Epithelial cell of proximal tubule (primary cell): ENCODE measurements at places on chromosomes 2 and 18. TPM values are rescaled to one million over a fixed set of nuclear protein-coding genes. Genes with fewer than 3 reads are reported as not detected.

- DNase-seq = peak; percentile 39
Measured at GRCh38 chr18:41767960-41768359, 187.1 kb upstream of the PIK3C3 start.

- peak; percentile 63 for DNase-seq
Measured at GRCh38 chr2:31384351-31384750, 30.2 kb downstream of the XDH start.

Gene QPCT
- 26.4 and 52.3 TPM in 2 replicates for total RNA-seq

- DNase-seq = no peak
Measured at GRCh38 chr2:176158186-176158591, 1.1 kb downstream of the HOXD3 start.

DNA sequence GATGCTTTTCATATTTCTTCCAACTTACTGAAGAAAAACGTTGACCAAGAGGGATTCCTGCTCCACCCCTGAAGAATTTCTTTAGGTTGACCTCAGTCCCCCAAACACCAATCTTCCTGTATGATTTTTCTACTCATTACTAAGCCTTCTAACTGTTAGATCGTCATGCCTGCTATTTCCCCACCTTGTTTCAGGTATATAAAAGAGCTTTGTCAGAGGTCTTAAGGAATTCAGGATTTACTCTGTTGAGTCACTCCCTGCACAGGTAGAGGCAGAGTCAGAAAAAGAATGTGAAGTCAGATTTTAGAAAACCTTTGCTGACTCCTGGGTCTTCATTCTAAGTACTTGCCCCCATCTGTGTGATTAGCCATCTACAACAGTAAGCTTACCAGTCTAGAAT lies 83.8 kb upstream of the NOSTRIN start:
- no peak for DNase-seq

GRCh38 chr2:241072151-241072550 lies 29.9 kb downstream of the MTERF4 start:
- no peak for DNase-seq

Gene PRKAG3
- not detected in 2 replicates for total RNA-seq

Gene DYNAP
- not detected in 2 replicates for total RNA-seq

Gene TEKT4
- total RNA-seq = not detected in 2 replicates

Gene RBM45
- 10.2 and 11.7 TPM in 2 replicates for total RNA-seq

DNA sequence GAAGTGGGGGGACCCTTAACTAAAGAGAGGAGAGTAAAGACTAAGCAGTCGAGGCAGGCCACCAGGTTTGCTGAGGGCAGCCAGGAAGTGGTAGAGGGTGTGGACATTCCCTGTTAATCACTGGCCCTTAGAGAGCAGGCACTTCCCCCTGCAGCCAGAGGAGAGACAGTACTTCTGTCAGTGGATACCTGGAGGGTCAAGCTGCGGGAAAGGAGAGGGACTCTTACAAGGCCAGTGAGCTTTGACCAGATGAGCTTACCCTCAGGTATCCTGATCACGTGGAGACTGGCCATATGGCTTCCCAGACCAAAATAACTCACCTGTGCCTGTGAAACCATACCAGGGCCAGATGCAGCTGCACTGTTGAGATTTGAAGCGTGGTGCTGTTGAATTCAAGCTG lies 28.6 kb downstream of the ITGA6 start:
- DNase-seq = no peak

GRCh38 chr18:79805211-79805887 lies 7.6 kb downstream of the KCNG2 start:
- DNase-seq = no peak

- no peak for DNase-seq
Measured at GRCh38 chr2:67649331-67650261, 252.5 kb downstream of the ETAA1 start.

DNA sequence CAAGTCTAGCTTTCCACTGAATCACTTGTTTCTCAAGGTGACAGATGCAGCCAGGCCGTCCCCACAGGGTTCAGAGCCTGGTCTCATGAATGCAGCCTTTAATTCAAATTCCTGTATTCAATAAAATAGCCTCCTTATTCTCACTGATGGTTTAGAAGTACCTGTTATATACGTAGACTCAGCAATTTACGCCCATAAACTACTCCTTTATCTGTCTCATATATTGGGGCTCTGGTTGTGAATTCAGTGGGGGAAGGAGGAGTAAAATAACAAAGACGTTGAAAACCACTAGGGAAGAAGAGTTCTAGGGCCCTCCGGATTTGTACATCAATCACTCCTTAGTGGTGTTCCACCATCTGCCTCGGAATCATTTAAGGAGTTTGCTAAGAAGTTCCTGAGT lies 1.7 kb downstream of the OBSL1 start:
- no peak for DNase-seq
